ENCODE measurements at places on chromosomes 4 and X.

DNA sequence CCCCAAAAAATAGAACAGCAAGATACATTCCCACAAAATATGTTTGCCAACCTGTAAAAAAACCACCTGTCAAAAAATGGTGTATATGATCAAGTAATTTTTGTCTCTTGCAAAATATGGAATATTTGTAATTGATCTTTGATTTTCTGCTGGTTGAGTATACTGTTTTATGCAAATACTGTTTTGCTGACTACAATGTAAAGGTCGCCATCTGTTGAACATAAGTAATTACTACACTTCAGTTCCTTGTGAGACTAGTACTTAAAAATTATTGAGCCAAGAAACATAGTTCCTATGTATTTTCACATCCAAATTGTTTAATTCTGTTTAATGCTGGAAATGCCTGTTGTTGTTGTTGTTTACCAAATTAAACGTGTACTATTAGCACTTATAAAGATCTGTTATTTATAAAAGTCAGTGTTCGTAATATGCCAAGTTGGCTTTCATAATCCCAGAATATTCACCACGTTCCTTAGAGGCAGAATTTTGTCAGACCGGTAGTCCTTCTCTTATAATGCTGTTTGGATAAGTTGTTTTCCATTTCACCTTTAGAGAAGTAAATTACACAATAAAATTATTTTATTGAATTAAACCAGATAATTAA, 144.2 kb downstream of the PDLIM5 start:
- DNase-seq = peak; percentile 78

DNA sequence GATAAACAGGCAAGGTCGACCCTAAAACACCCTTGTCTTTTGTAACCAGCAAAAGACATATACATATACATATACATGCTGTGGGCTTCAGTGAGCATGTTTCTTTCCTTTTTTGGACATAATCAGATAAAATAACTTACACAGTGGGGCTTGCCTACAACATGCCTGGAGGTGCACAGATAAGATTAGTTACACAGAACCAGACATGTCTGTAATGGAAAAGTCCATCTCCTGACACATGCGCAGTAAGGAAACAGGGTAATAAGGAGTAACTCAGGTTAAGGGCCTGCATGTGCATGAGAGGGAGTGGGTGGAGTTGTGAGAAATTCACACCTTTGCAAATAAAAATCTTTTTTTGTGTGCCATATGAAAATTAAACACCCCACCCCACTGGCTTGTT, 3.4 kb downstream of the UGT2A1 start:
- DNase-seq = no peak

DNA sequence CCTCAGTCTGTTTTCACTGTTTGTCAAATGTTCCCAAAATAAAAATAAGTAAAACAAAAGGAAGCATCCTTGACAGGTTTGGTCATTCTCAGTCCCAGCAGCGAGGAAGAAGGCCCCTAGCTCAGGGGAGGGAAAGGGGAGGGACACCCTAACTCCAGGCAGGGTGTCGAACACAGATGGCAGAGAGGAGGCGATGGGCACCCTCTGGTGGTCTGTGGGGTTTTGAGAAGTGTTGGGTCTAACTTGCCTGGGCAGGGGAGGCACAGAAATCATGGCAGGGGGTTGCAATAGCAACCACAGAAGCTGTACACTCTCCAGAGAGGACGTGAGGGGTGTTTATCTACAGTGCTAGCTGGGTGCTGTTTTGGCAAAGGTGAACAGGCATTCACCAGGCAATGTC, 229.8 kb upstream of the SFRP2 start:
- DNase-seq = no peak

- DNase-seq = peak; percentile 96
Measured at GRCh38 chrX:74343343-74344279, 39.6 kb downstream of the ZCCHC13 start.

DNA sequence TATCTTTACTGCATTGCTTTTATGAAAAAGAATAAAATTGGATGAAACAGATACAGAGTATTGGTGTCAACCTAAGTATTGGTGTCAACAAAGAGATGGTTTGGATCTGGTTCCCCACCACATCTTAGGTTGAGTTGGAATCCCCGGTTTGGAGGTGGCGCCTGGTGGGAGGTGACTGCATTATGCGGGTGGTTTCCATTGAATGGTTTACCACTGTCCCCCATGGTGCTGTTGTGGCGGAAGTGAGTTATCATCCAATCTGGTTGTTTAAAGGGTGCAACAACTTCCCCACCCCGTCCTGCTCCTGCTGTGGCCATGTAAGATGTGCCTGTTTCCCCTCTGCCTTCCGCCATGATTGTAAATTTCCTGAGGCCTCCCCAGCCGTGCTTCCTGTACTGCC, 52.8 kb upstream of the CD99 start:
- DNase-seq = no peak

GRCh38 chr4:89217604-89218003, 90.0 kb downstream of the GPRIN3 start:
- DNase-seq = no peak

DNA sequence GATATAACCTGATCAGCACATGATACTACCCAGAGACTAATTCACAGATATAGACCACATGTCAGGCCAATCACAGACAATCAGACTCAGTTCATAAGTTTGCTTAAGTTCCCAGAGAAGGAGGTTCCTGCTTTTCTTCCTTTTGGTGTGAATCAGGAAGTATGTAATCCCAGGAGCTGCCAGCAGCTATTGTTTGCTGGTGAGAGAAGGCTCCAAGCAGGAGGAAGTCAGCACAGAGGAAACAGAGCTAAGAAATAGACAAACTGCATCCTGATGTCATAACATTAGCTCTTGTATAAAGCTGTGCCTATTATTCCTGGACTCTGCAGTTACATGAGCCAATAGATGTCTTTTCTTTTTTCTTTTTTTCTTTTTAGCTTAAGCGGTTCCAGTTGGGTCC, 50.9 kb downstream of the UCHL1 start:
- DNase-seq = peak; percentile 34

DNA sequence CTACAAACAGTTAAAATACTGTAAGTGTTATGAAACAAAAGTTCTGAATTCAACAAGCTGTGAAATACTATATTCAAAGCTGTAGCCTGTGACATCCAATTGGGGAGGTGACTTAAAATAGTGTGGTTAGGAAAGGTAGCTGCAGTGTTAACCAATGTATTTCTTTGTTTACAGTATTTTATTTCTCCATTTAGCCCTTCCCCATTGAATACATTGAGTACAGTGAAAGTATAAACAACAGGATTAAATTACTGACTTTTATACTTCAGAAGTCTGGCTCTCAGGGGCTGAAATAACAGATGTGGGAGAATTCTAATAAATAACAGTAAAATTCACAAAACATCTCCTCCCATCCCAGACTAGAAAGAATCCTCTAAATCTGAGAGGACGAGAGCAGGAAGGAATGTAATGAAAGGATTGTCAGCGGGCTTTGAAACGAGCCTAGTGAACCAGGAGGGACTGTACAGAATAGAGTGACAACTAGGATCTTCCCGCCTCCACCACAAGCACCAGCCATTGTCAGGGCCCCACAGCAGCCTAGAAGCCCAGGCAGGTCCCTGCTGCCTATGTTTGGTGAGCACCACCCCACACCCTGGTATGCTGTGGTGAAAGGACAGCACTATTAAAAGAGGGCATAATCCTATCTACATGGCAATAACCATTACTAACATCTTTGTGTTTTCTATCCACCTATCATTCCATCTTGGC, 73.7 kb downstream of the SPCS3 start:
- DNase-seq = no peak

- DNase-seq = no peak
Measured at GRCh38 chr4:84279678-84280077, 219.4 kb downstream of the NKX6-1 start.

DNA sequence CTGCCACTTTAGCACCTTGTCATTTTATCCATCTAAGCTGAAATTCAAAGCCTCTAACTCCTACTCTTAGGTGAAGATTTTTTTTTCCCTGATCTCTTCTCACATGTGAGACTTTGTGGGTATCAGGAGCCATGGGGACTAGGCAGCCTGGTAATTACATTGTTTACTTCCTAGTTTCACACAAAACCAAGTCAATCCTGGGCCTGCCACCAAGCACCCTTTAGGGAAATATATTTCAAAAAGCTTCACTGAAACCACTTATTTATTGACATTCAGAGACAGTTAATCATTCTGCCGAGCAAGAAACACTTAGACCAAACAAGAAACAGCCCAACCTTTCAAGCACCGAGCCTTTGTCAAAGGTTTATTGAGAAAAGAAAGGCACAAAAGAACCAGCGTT, 200.0 kb downstream of the RELL1 start:
- DNase-seq = no peak

GRCh38 chr4:147151763-147152162, 206.1 kb upstream of the TTC29 start:
- DNase-seq = no peak

DNA sequence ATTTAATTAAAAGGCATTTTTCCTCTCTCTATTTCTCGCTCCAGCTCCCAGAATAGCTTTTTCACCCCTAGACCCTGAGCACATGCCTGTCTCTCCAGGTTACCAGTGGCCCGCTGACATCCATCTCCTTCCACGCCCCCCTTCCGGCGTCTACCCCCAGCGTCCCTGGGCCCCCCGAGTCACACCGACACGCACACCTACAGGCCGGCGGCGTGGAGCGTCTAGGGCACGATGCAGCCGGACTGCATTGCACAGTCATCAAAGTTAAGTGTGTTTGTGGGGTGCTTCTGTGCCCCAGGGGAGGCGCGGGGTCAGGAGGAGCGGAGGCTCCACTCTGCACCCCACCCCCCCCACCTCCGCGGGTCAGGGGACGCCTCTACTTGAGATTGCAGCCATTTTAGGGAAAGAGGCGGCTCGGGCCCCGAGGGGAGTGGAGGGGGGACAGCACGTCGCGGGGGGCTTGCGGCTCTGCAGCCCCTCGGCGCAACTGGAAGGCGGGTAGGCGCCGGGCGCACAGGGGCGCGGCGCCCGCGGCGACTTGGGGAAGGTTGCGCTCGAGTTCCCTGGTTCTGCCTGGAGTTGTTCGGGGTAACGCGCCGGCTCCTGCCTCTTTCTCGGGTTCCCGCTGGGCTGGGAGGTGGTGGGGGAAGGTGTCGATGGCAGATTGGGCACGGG, 112.7 kb downstream of the DHX15 start:
- peak; percentile 7 for DNase-seq

DNA sequence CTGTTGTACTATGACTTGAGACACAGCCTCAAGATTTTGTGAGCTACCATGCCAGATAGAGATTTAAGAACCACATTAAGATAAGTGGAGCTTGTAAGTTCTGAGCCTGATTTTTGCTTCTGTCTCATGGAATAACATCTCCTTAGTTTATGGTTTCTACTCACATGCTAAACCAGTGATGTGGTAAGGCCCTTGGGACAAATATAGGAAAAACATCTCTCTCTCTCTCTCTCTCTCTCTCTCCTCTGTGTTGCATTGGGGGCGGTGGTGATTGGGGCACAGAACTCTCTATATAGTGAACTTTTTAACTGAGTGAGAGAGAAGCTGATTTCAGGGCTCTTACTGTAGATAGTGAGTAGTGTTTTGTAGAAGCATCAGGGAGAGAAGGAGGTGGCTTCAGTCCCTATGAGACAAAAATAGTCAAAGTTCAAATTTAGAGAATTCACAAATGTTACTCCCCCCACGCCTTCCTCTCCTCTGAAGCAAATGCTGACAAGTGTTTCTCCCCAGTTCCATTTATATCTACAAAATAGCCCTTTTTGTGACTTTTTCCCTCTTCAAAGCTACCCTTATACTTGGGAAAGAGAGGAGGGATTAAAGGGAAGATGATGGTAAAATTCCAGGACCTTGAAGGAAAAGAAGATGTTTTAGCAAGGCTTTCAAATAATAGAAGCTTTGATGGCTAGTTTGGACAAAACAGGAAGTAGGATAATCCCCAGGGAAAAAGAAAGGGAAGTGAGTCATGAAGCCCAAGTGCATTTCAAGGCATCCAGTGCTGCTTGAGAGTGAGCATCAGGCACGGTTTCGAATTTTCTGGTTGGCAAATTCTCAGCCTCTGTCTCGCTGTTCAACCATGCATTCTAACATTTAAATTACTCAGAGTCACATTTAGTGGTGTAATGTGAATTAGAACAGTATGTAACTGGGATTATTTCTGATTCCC, 134.3 kb upstream of the AP1S2 start:
- peak; percentile 86 for DNase-seq

DNA sequence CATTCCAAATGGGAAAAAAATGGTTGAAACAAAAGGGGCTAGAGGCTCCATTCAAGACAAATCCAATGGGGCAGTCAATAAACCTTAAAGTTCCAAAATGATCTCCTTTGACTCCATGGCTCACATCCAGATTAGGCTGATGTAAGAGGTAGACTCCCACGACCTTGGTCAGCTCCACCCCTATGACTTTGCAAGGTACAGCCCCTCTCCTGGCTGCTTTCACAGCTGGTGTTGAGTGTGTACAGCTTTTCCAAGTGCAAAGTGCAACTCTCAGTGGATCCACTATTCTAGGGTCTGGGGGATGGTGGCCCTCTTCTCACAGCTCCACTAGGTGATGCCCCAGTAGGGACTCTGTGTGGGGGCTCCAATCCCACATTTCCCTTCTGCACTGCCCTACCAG, 21.5 kb downstream of the SULT1B1 start:
- no peak for DNase-seq

DNA sequence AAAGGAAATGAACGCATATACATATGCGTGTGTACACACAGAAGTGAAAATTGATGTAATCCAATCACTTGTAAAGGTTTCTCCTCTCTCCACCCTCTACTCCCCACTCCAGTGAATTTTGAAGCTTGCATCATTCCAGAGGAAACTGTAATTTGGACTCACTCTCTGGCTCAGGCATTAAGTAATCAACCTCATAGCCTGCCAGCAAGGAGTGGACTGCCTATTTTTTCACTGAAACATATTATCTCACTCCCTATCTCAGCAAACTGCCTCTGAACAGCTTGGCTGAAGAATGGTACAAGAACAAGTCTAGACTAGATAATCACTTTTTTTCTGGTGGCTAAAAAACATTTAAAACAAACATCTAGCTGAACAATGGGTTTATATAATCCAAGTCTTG, 124.2 kb downstream of the C4orf51 start:
- peak; percentile 90 for DNase-seq
